ENCODE measurements at places on chromosomes 12 and 14. TPM values are rescaled to one million over a fixed set of nuclear protein-coding genes. Genes with fewer than 3 reads are reported as not detected.

DNA sequence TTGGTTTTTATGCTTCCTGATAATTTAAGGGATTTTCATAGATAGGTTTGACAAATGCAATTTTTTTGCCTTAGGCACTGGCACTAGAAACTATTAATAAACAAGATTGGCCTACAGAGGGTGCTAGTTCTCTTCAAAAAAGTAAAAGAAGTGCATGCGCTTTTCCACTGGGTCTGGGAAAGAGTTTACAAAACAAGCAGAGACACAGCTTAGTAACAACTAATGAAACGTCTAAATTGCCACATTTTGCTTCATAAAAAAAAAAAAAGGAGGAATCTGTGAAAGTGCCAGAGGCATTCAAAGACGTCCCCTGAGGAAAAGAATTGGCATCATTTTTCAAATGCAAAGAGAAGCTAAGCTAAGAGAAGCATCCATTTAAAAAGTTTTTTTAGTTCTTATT is 58.3 kb upstream of the EEA1 start:
- DNase-seq, result peak; percentile 6

GRCh38 chr12:110718222-110718908 is 24.3 kb downstream of the PPP1CC start:
- DNase-seq, result no peak

DNA sequence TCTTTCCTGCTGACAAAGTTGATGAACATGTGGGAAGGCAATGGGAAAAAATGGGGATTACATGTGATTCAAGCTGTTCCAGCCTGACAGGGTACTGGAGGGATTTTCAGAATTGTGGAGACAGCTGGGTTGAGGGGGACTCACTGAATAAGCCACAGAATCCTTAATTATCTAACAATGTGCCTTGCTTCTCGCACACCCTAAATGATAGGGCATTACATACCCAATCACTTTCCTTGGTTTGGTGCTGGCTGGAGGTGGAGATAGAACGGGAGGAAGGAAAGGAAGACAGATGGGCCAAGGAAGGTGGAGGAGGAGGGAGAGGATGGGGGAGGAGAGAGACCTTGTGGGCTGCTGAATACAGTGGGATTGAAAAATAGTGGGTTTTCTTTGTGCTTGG is 20.7 kb downstream of the PELI2 start:
- DNase-seq, result no peak

DNA sequence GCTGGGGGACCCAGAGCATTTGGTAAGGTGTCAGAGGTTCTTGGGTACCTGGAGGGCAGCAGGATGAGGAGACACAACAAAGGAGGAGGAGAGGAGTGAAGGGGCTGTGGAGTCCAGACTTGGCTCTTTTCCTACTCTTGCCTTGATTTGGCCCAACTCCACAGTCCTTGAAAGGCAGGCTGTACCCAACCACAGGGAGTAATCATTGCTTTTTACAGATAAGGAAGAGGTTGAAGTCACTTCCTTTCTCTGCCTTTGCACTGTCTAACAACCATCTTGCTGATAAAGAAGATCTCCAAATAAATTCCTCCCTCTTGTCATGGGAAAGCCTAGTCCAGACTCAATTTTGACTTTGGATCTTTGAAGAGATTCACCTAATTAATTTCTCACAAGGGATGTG is 226.8 kb upstream of the HMGA2 start:
- no peak for DNase-seq

GRCh38 chr12:97404093-97404492 is 58.5 kb upstream of the RMST start:
- DNase-seq, result no peak

GRCh38 chr12:50387972-50388478 is 8.4 kb downstream of the FAM186A start:
- no peak for DNase-seq

DNA sequence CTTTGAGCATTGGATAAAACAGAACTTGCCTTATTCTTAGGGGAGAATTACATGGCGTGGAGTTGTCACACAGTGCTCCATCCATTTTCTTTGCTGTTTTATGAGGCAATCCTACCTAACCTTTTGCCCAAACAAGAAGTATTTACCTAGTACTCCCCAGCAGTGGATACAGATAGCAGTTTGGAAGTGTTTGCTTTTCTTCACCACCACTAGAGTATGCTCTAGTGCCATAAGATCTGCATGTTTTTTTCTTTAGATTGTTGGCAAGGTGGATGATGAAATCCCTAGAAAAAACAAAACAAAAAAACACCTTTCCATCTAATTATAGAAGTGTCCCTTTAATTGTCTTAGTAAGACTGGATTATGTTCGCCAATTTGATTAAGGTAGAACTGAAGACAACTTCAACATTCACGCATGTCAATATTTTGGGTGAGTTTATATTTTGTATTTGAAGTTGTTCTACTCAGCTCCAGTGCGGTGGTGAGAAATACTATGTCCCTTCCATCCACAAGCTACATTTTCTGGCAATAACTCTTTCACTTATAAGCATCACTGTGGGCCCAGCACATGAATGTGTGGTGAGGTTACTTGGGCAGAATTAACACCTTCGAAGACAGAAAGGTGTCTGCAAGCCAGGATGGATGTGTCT is 23.6 kb upstream of the TMEM260 start:
- no peak for DNase-seq

DNA sequence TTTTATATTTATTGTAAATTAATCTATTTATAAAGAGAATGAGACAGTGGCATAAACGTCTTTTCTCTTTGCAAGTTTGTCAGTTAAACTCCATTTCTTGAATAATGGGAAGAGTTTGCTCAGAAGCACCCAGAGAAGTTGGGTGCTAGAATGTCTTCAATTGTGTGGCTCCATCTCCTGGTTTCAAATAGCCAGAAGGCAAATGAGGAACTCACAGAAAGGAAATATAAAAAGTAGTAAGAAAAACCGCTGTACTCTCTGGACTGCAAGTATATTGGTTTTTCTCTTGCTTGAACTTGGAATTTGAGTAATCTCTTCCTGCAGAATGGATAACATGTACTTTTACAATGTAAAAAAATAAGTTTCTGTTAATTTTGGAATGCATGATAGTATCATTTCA is 217.5 kb downstream of the DPY19L2 start:
- no peak for DNase-seq

GRCh38 chr14:58533446-58533845 is 104.3 kb upstream of the DACT1 start:
- DNase-seq, result peak; percentile 23

GRCh38 chr14:59630288-59630963 is 53.8 kb upstream of the CCDC175 start:
- DNase-seq, result peak; percentile 25

SIRT4 gene
- 1.7 TPM for total RNA-seq
